ENCODE measurements at places on chromosomes 1 and 21. TPM values are rescaled to one million over a fixed set of nuclear protein-coding genes. Genes with fewer than 3 reads are reported as not detected.

Gene MMP23B
- polyA plus RNA-seq = 0.07 TPM

Gene HSPB7
- polyA plus RNA-seq = not detected

Gene OLFML3
- polyA plus RNA-seq = 4.4 TPM

Gene C1orf56
- 0.39 TPM for polyA plus RNA-seq

Gene S100A2
- polyA plus RNA-seq = 12,757 TPM

Gene TNFRSF18
- polyA plus RNA-seq = 0.63 TPM

Gene TRIM63
- not detected for polyA plus RNA-seq

Gene POU3F1
- 0.32 TPM for polyA plus RNA-seq

Gene LCE1D
- polyA plus RNA-seq = not detected

Gene TNFRSF9
- 0.03 TPM for polyA plus RNA-seq

Gene NASP
- polyA plus RNA-seq = 61.7 TPM

Gene HMGN1
- 142 TPM for polyA plus RNA-seq

All from keratinocyte (primary cell).